Activated gamma-delta T cell (primary cell): ENCODE measurements at places on chromosomes 5 and 9.

- peak; percentile 34 for DNase-seq
Measured at GRCh38 chr9:124873664-124874063, 11.7 kb downstream of the ARPC5L start.

DNA sequence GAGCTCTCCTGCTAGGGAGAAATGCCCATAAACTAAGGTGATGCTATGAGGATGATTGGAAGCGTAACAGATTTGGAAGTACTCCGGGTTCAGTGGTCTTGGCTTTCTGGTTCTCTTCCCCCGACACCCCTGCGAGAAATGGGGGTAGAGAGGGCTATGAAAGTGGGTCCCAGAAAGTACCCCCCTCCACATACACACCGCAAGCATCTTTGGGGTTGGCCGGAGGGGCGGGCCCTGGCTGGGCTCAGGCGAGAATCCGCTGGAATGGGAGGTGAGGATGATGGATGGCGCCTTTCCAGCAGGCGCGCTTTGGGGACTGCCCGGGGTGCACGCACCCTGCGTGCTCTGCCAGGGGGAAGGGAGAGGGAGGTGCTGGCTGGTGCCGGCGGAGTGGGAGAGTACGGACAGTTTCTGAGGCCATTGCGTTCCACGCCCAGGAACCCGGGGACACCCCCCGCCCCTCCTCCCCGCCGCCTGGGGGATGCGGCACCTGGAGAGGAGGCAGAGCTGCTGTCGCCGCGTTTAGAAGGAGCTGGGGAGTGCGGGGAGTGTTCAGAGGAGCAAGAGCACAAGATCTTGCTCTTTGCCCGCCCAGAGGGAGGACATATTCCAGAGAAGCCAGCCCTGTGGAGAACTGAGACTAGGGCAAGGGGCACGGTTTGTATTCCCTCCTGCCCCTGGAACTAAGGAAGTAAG is 1.9 kb downstream of the PCSK5 start:
- no peak for DNase-seq

- no peak for DNase-seq
Measured at GRCh38 chr5:153491856-153492255, 1.4 kb downstream of the GRIA1 start.

DNA sequence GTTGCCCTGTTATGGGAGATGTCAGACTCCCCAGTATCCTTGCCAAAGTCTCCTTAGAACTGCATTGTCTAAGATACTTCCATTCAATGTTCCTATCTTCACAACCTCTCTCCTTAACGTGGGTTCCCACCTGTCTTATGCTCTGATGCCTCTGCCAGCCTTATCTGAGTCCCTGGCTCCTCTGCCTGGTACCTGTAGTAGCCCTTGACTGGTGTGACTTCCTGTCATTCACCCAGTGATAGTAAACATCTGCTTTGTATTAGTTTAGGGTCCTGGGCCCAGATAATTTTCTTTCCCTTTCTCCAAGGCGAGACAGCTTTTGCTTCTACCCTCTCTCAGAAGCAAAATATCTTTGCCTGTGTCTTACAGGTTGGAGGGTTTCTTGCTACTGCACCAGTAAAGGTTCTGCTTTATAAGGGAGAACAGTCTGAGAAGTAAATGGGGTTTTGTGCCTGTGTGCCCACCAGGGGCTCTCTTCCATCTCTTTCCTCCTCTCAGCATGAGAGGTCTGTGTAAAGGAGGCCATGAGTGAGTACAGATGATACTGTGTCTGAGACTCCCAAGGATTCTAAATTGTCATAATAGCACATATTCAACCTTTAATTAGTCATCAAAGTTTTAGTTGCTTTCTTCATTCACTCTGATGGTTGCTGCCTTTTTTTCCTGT is 220.8 kb downstream of the PRR16 start:
- no peak for DNase-seq

GRCh38 chr5:30113542-30113941 is 1079.9 kb upstream of the CDH6 start:
- DNase-seq = no peak

GRCh38 chr5:15555176-15555575 is 55.2 kb downstream of the FBXL7 start:
- DNase-seq = no peak

- no peak for DNase-seq
Measured at GRCh38 chr9:106560540-106560939, 302.4 kb upstream of the ZNF462 start.

- DNase-seq = no peak
Measured at GRCh38 chr5:83595217-83595616, 123.7 kb downstream of the VCAN start.

- DNase-seq = no peak
Measured at GRCh38 chr9:134175291-134175807, 11.0 kb upstream of the RNU6ATAC start.

DNA sequence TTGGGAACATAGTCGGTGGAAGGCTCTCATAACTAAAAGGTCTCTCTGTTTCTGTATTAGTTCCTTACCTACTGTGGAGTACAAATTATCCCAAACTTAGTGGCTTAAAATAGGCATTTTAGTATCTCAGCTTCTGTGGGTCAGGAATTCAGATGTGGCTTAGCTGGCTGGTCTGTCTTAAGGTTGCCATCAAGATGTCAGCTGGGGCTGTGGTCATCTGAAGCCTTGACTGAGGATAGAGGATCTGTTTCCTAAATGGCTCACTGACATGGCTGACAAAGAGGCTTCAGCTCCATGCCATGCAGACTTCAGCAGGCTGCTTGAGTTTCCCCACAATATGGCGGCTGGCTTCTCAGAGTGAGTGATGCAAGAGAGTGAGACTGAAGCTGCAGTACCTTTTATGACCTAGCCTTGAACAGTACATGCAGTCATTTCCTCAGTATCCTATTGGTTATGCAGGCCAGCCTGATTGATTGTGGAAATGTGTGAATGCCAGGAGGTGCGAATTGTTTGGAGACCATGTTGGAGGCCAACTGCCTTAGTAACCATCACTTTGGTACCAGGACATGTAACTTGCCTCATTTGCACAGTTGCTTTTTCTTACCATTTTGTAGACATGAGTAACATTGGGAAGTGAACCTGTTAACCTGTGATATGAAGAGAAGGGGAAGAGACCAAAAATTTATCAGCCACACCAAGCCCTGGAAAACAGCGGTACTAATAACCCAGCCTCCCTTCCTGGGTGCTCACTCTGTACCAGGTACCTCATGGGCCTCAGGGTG is 152.8 kb upstream of the IER5L start:
- DNase-seq = no peak

DNA sequence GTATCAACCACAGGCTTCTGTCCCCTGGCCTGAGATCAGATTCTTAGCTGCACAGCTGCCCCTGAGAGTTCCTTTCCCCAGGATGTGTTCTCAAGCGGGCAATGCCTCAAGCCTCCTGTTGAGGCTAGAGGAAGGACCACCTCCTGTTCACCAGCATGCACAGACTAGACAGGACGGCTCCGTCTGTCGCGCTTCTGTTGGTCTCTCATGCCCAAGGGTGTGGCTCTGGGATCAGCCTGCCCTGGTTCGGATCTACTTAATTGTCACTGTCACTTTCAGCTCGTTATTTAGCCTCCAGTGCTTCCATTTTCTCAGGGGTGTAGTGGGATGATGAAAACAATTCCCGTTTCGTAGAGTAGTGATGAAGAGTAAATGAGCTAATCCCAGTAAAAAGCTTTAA is 103.1 kb downstream of the KCNIP1 start:
- no peak for DNase-seq

DNA sequence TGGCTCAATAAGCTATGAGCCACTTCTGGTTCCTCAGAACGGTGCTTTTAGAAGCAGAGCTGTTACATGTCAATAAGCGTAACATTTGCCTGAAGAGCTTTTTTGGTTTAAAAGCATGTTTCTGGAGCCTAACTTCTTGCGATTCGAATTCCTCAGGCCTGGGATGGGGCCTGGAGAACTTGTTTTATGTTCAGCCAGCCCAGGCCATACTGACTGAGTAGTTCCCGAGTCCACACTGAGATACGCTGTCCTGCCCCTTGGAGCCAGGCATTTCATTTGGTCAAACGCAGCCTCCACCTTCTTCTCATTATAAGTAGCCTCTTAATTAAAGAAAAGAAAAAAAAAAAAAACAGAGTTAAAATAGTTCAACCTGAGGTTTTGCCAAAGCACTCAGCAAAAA is 260.6 kb upstream of the ANKRD55 start:
- no peak for DNase-seq

- DNase-seq = no peak
Measured at GRCh38 chr9:68851657-68852056, 146.6 kb downstream of the PIP5K1B start.

DNA sequence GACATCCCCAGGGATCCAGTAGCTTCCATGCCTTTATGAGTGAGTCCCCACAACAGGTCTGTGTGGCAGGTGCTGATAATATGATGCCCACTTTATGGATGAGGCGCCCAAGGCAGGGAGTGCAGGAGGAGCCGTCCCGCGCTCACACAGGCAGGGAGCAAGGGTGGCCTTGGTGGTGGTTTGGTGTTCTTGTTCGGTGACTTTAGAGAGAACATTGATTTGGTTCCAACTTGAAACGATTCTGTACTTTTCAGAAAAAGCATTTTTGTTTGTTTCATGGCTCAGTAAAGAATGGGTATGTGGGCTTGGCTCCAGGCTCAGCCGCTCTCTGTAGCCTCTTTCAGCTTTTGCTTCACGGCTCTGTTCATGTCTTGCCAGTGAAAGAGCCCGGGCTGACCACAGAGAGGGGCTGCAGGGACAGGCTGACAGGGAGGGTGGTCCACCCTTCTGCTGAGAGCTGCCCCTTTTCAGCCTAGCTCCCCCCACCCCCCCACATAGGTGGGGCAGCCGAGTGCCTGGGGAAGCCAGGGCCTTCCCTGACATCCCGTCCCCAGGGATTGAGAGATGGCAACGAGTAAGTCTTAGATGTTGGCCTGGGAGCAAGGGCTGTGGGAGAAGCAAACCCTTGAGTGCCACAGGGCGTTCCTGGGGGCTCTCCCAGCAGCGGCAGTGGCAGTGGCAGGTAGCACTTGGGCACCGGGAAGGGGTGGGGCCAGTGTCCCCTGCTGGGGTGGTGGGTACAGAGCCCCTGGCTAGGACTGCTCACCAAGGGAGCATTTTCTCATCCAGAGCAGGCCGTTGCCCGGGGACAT is 28.0 kb downstream of the NCS1 start:
- no peak for DNase-seq

DNA sequence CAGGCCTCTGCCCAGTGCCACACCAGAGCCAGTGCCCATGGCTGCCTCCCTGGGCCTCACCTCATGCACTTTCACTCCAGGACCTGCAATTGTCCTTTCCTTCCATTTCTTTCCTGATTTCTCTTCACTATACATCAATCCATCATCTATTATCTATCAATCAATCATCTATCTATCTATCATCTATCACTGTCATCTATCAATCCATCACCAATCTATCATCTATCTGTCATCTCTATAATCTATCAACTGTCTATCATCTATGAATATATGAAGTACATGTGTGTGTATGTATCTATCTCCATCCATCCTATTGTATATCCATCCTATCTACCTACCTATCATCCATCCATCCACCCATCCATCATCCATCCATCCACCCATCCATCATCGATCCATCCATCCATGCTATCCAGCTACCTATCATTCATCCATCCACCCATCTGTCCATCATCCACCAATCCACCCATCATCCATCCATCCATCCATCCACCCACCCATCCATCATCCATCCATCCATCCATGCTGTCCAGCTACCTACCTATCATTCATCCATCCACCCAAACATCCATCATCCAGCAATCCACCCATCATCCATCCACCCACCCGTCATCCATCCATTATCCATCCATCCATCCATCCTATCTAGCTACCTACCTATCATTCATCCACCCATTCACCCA is 26.9 kb downstream of the SLC6A3 start:
- DNase-seq = no peak

GRCh38 chr9:133379153-133380086 is 3.3 kb downstream of the STKLD1 start:
- DNase-seq = no peak

GRCh38 chr5:88879724-88880123 is 3.3 kb downstream of the MEF2C start:
- DNase-seq = no peak

- no peak for DNase-seq
Measured at GRCh38 chr9:112530751-112531205, 44.2 kb downstream of the KIAA1958 start.

GRCh38 chr5:134594797-134595457 is 37.7 kb downstream of the SAR1B start:
- DNase-seq = no peak

- no peak for DNase-seq
Measured at GRCh38 chr5:160657068-160657507, 194.9 kb downstream of the ATP10B start.

GRCh38 chr9:134919303-134919702 is 1.6 kb upstream of the FCN1 start:
- no peak for DNase-seq

GRCh38 chr9:100309992-100310391 is 42.8 kb downstream of the TEX10 start:
- no peak for DNase-seq

GRCh38 chr9:127030814-127031740 is 91.4 kb downstream of the ANGPTL2 start:
- DNase-seq = no peak

DNA sequence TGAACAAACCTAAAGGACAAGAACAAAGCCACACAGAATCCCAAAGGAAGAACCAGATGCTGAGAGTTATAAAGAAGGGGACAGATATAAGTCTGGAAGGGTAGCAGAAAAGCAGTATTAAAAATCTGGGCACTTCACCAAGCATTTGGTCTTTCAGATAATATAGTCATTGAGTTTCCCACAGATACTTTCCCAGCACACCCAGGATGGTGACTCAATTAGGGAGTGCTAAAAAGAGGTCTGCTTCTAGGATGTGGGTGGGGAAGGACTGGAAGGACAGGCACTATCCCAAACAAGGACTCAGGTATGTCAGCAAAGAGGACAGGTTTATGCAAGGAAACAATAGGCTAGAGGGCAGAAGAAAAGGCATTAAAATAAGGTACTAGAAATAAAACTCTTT is 59.3 kb downstream of the DIAPH1 start:
- DNase-seq = no peak

- no peak for DNase-seq
Measured at GRCh38 chr9:4197548-4197947, 102.3 kb downstream of the GLIS3 start.

DNA sequence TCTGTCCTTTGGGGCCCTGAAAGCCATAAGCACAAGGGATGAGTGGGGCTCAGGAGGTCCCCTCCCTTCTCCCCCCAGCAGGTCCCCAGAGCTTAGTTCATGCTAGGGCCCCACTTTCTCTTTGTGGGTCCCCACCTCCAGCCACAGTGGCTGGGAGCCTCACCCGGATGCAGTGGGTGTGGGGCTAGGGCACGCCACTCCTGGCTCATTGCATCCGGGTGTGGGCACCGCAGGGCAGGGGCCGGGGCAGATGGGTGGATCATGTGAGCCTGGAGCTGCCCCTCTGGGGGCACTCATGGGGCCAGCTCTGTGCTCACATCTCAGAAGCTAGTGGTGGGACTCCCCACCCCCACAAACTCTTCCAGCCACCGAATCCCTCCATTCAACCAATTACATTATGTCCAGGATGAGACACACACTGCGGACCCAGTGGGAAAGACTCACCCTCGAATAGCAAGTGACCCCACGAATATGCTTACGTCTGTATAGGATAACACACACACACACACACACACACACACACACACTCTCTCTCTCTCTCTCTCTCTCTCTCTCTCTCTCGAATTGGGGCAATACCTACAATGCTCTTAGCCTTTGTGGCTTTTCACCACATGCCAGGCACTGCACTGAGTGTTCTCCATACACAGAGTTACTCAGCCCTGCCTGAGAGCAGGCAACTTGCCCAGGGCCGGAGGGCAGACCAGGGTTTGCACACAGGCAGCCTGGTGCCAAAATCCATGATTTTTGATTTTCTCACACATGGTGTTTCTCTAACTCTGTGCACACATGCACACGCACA is 16.8 kb upstream of the PHYKPL start:
- peak; percentile 29 for DNase-seq
